ENCODE measurements at places on chromosomes 11 and 22. TPM values are rescaled to one million over a fixed set of nuclear protein-coding genes. Genes with fewer than 3 reads are reported as not detected.

RIMBP3C gene
- not detected for total RNA-seq

NRGN gene
- 2.9 TPM for total RNA-seq

GRCh38 chr11:93274851-93275250 lies 55.7 kb upstream of the DEUP1 start:
- no peak for DNase-seq
- H3K36me3 ChIP-seq = no peaks in the 10 kb centered on the region
- H3K27me3 ChIP-seq = no peaks in the 10 kb centered on the region
- no peak overlapping the region for H3K4me3 ChIP-seq

- peak overlapping the region; percentile 54 for H3K4me3 ChIP-seq
- H3K27ac ChIP-seq = no peak overlapping the region
- no peak for DNase-seq
- peaks cover 34% of the 10 kb centered on the region for H3K4me1 ChIP-seq
These were observed 997 bp downstream of the DEAF1 start for GRCh38 chr11:693887-694562.

- peaks cover 66% of the 10 kb centered on the region for H3K27me3 ChIP-seq
- H3K27ac ChIP-seq = no peak overlapping the region
- peaks cover 9% of the 10 kb centered on the region for H3K4me1 ChIP-seq
- H3K4me3 ChIP-seq = no peak overlapping the region
These were observed 14.1 kb downstream of the SLC25A1 start for GRCh38 chr22:19164425-19164824.

DNA sequence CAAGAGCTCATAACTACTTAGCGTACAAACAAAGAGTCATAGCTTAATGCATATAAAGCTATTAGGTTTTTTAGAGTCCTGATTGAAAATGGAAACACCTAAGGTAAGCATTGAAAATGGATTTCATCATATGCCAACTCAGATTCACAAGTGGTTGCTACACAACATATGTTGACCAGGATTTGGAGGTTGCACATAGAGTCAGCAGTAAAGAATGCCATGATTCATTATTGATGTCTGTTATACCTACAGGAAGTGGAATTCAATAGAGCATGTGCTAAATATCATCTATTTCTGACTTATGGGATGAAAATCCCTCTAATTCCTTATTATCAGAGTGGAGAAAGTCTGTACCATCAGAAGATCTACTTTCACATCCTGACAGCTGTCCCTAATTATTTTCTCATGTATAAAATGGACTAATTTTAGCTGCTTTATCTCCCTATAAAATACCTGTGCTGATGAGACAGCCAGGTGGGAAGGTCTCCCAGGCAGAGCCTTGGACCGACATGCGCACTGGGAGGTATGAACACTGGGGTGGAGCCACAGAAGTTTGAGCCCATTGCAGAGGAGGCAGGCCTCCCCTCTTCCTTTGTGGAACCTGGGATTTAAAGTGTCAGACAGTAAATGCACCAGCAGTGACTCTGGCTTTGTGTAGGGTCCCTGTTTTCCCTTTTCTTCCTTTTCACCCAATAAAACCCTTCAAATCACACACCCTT lies 204.2 kb downstream of the AASDHPPT start:
- peaks cover 14% of the 10 kb centered on the region for H3K4me1 ChIP-seq
- no peak overlapping the region for H3K4me3 ChIP-seq
- DNase-seq = no peak
- H3K27me3 ChIP-seq = no peaks in the 10 kb centered on the region
- no peak overlapping the region for H3K27ac ChIP-seq
- H3K36me3 ChIP-seq = no peaks in the 10 kb centered on the region

DNA sequence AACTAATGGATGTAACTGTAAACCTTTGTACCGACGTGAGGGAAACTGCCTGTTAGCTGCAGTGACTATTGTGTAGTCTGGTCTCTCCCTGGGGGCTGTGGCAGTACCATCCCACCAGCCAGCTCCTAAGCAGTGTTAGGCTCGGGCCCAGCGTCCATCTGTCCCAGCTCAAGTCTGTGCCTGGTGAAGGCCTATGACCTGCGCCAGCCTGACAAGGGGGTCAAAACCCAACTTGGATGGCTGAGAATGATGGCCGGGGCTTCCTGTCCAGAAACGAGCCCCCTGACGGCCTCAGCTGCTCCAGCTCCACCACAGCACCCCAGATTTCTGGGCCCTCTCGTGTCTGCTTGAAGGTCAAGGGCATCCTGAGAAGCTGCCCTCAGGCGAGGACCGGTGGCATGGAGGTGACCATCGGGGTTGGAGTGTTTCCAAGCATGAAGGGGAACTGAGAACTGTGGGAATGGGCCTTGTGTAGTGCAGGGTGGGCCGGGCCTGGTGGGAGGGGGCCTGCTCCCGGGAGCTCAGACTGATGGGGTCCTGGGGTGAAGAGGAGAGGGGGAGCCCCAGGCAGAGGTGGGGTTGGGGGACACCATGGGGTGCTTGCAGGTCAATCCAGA lies 14.3 kb upstream of the SPI1 start:
- no peaks in the 10 kb centered on the region for H3K36me3 ChIP-seq
- peaks cover 3% of the 10 kb centered on the region for H3K4me1 ChIP-seq
- no peak for DNase-seq
- H3K4me3 ChIP-seq = no peak overlapping the region

- H3K27me3 ChIP-seq = no peaks in the 10 kb centered on the region
- H3K27ac ChIP-seq = no peak overlapping the region
- H3K4me1 ChIP-seq = no peaks in the 10 kb centered on the region
- H3K36me3 ChIP-seq = peaks cover 2% of the 10 kb centered on the region
These were observed 7.3 kb downstream of the USP35 start for GRCh38 chr11:78195917-78196560.

- H3K27me3 ChIP-seq = no peaks in the 10 kb centered on the region
- H3K36me3 ChIP-seq = no peaks in the 10 kb centered on the region
- no peak overlapping the region for H3K27ac ChIP-seq
These were observed 36.0 kb downstream of the GLB1L2 start for GRCh38 chr11:134367781-134368180.

GRCh38 chr22:37228106-37229011 lies 15.7 kb downstream of the RAC2 start:
- no peak overlapping the region for H3K4me3 ChIP-seq
- H3K36me3 ChIP-seq = no peaks in the 10 kb centered on the region
- no peaks in the 10 kb centered on the region for H3K4me1 ChIP-seq
- no peak overlapping the region for H3K27ac ChIP-seq

DNA sequence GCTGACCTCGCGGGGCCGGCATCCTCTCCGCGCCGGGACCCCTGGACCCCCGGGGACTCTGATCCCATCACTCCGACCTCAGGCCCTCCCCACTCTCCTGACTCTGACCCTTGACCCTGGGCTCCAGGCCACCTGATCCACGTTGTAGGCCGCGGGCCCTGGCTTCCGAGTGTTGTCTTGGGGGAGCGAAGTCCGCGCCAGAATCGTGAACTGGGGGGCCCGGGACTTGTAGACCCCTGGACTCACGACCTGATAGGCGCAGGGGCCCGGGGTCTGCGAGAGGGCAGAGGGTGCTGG lies 716 bp upstream of the TYMP start:
- peak overlapping the region; percentile 72 for H3K4me3 ChIP-seq
- H3K36me3 ChIP-seq = no peaks in the 10 kb centered on the region
- H3K4me1 ChIP-seq = peaks cover 15% of the 10 kb centered on the region
- no peak for DNase-seq
- peaks cover 80% of the 10 kb centered on the region for H3K27me3 ChIP-seq

GRCh38 chr22:26891429-26891828 lies 234.0 kb downstream of the MIAT start:
- H3K27me3 ChIP-seq = 0 out of 2 replicates have a peak, but pooled peaks cover 7% of the 10 kb centered on the region
- H3K27ac ChIP-seq = no peak overlapping the region
- DNase-seq = no peak
- no peak overlapping the region for H3K4me3 ChIP-seq

- peak; percentile 46 for DNase-seq
- no peak overlapping the region for H3K4me3 ChIP-seq
- H3K36me3 ChIP-seq = no peaks in the 10 kb centered on the region
- no peaks in the 10 kb centered on the region for H3K27me3 ChIP-seq
- peaks cover 12% of the 10 kb centered on the region for H3K4me1 ChIP-seq
These were observed 49.3 kb downstream of the WT1 start for GRCh38 chr11:32385998-32386397.

GRCh38 chr11:90601261-90601660 lies 378.4 kb upstream of the CHORDC1 start:
- H3K4me3 ChIP-seq = no peak overlapping the region
- no peaks in the 10 kb centered on the region for H3K36me3 ChIP-seq
- no peaks in the 10 kb centered on the region for H3K27me3 ChIP-seq
- DNase-seq = no peak

GRCh38 chr11:91170711-91171110 lies 947.9 kb upstream of the CHORDC1 start:
- DNase-seq = no peak
- no peak overlapping the region for H3K4me3 ChIP-seq
- 0 out of 2 replicates have a peak, but pooled peaks cover 3% of the 10 kb centered on the region for H3K4me1 ChIP-seq
- H3K36me3 ChIP-seq = no peaks in the 10 kb centered on the region
- H3K27me3 ChIP-seq = no peaks in the 10 kb centered on the region
- H3K27ac ChIP-seq = no peak overlapping the region

DNA sequence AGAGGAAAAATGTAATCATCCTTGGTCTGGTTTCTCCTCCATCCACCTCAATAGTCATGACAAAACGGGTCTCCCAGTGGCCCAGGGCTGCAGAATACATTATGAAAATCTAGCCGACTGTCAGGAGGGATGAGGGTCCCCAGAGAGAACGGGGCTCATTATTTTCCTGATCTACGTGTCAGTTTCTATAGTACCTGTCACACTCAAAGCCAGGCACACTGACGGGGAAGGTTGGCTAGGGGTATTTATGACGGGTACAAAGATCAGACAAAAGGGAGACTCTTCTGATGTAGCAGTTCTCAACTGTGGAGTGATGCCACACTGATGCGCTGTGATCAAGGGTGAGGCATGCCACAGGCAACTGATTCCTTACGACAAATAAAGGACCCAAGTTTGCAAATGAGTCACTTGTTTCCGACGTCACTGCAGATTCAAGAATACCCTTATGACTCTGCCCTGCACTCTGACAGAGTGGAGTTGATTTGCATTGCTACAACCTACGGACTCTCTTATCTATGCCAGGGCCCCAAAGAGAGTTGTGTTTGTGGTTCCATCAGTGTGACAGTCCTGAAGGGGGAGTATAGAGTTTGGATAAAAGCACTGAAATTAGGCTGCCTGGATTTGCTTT lies 188.2 kb upstream of the TBCEL start:
- peaks cover 10% of the 10 kb centered on the region for H3K4me1 ChIP-seq
- no peaks in the 10 kb centered on the region for H3K27me3 ChIP-seq
- DNase-seq = no peak
- no peak overlapping the region for H3K4me3 ChIP-seq
- H3K27ac ChIP-seq = no peak overlapping the region

DNA sequence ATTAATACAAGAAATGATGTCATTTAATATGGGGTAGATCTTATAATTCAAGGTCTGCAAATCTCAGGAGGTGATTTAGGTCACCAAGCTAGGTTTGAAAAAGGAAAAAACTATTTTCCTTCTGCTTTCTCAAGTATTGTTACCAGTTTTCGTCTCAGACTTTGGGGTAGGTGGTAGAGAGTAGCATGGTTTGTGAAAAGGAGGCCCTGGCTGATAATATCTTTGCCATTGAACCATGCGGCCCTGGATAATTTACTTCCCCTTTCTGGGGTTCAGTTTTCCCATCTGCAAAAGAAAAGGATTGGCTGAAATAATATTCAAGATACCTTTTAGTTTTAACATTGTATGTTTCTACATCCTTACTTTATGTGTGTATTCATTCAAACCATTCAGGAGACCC lies 92.1 kb downstream of the WNT11 start:
- no peak overlapping the region for H3K4me3 ChIP-seq
- no peaks in the 10 kb centered on the region for H3K4me1 ChIP-seq
- no peaks in the 10 kb centered on the region for H3K27me3 ChIP-seq
- no peaks in the 10 kb centered on the region for H3K36me3 ChIP-seq

- H3K36me3 ChIP-seq = no peaks in the 10 kb centered on the region
- DNase-seq = no peak
- H3K4me3 ChIP-seq = peak overlapping the region; percentile 66
- H3K4me1 ChIP-seq = peaks cover 12% of the 10 kb centered on the region
These were observed 833 bp downstream of the SCUBE2 start for GRCh38 chr11:9090488-9091043.

DNA sequence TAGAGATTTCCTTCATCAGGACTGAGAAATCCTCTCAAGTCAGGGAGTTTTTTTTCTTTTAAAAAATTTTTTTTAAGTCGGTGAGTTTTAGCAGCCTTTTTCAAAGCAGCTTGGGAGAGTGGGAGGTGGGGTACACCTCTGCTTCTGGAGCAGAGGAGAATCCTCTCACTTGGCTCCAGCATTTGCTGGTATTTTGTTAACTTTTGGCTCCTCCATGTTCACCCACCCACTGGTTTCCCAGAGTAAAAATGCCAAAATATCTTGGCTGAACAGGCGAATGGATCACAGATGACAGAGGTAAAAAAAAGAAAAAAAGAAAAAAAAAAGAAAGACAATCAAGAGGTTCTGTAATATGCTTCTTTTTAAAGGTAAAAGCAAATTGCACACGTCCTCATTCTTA lies 68.0 kb downstream of the GAB2 start:
- H3K4me3 ChIP-seq = no peak overlapping the region
- H3K4me1 ChIP-seq = peaks cover 15% of the 10 kb centered on the region
- H3K36me3 ChIP-seq = no peaks in the 10 kb centered on the region
- no peaks in the 10 kb centered on the region for H3K27me3 ChIP-seq

DNA sequence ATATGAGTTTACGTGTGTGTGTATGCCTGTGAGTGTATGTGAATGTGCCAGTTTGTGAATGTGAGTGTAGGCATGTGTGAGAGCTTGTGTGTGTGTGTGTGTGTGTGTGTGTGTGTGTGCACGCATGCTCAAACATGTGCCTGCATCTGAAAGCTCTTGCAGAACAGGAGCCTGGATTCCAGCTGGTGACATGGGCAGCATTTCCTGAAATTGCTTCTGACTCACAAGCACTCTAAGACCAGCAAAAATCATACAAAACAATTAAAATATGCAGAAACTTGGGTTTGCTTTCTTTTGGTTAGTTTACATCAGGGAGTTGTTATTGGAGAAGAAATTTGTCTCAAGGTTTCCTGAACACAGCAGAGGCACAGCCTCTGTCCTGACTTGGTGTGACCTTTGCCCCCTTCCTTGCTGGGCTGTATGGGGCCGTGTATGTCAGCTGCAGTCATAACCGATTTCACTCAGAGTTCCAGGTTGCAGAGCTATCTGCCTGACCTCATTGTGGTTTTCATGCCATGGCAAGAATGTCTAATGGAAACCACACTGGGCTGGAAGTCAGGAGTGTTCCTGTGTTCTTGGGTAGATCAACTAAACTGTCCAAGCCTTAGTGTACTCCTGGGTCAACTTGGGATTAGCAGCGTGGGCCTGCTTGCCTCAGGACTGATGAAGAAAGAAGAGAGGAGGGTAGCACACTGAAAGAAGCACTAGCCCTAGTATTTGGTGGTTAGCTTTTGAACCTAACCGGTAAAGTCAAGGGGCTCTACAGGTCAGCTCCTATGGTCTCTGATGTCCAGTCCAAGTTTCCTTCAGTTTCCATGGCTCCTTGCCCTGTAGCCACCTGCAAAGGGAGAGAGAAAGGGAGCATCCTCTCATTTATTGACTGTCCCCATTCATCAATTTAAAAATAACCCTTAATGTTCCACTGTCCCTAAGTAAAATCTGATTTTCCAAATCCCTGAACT lies 143.7 kb downstream of the SNX19 start:
- H3K27me3 ChIP-seq = peaks cover 4% of the 10 kb centered on the region
- H3K4me1 ChIP-seq = peaks cover 15% of the 10 kb centered on the region
- no peak for DNase-seq
- no peak overlapping the region for H3K4me3 ChIP-seq
- peaks cover 3% of the 10 kb centered on the region for H3K36me3 ChIP-seq
- no peak overlapping the region for H3K27ac ChIP-seq
